ENCODE measurements at places on chromosomes 1 and 21. TPM values are rescaled to one million over a fixed set of nuclear protein-coding genes. Genes with fewer than 3 reads are reported as not detected.

GRCh38 chr1:152052606-152053005 is 15.8 kb upstream of the S100A11 start:
- no peak overlapping the region for H3K4me3 ChIP-seq
- no peaks in the 10 kb centered on the region for H3K36me3 ChIP-seq
- peaks cover 42% of the 10 kb centered on the region for H3K27me3 ChIP-seq
- no peak overlapping the region for H3K27ac ChIP-seq
- peaks cover 39% of the 10 kb centered on the region for H3K4me1 ChIP-seq

GRCh38 chr1:197783510-197783948 is 8.2 kb upstream of the DENND1B start:
- no peaks in the 10 kb centered on the region for H3K27me3 ChIP-seq
- H3K4me1 ChIP-seq = peaks cover 53% of the 10 kb centered on the region
- no peaks in the 10 kb centered on the region for H3K36me3 ChIP-seq
- DNase-seq = peak; percentile 93
- no peak overlapping the region for H3K4me3 ChIP-seq
- peak overlapping the region; percentile 98 for H3K27ac ChIP-seq

DNA sequence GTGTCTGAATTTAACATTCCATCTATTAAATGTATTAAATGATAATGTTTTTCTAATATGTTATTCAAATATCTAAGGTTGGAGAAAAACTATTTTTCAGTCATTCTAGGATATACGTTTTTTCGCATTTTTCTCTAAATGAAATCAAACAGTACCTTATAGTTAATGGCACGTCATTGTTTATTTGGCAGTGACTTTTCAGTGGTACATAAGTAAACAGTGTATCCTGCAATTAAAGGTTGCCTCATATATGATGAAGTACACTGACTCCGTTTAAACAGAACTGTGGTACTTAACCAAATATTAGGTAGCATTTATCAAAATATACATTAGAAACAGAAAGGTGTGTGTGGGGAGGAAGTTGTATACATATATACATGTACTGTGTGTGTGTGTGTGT is 79.2 kb downstream of the EPS15 start:
- no peak overlapping the region for H3K27ac ChIP-seq
- H3K27me3 ChIP-seq = no peaks in the 10 kb centered on the region
- no peaks in the 10 kb centered on the region for H3K4me1 ChIP-seq
- H3K36me3 ChIP-seq = peaks cover 15% of the 10 kb centered on the region
- H3K4me3 ChIP-seq = no peak overlapping the region

- DNase-seq = no peak
- H3K27ac ChIP-seq = no peak overlapping the region
- no peaks in the 10 kb centered on the region for H3K36me3 ChIP-seq
- H3K4me3 ChIP-seq = no peak overlapping the region
Measured at GRCh38 chr1:15005116-15005515, 148.4 kb upstream of the TMEM51 start.

DNA sequence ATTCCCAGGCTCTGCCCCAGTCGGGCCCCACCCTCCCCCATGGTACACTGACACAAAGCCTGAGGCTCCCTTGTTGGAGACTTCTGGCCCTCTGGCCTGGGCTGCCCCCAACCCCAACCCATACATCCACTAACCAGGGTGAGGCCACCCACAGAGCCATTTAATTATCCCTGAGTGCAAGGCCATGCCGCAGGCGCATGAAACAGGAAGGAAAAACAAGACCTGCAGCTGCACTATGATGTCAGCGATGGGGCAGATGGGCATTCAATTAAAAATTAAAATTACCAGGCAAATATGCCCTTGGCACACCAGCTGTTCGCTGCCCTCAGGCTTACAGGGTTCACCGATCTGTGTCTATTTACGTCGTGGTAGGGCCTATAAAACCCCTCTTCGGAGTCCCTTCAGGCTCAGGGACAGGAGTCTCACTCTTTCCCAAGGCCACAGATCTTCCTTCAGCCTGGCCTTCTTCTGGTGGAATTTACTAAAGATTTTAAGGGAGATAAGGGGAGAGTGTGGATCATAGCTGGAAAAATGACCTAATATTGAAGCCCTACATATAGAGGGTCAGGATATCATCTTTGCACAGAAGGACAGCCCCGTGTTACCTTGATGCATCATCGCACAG is 29.6 kb upstream of the RGS16 start:
- H3K27ac ChIP-seq = no peak overlapping the region
- H3K4me1 ChIP-seq = no peaks in the 10 kb centered on the region
- no peaks in the 10 kb centered on the region for H3K36me3 ChIP-seq
- no peak for DNase-seq
- no peaks in the 10 kb centered on the region for H3K27me3 ChIP-seq

GRCh38 chr1:53198241-53198651 is 1.6 kb downstream of the CPT2 start:
- no peaks in the 10 kb centered on the region for H3K27me3 ChIP-seq
- H3K4me1 ChIP-seq = peaks cover 23% of the 10 kb centered on the region
- no peak for DNase-seq
- peaks cover 2% of the 10 kb centered on the region for H3K36me3 ChIP-seq
- no peak overlapping the region for H3K27ac ChIP-seq

GRCh38 chr1:196440711-196441110 is 167.5 kb downstream of the KCNT2 start:
- H3K27ac ChIP-seq = no peak overlapping the region
- no peaks in the 10 kb centered on the region for H3K36me3 ChIP-seq
- DNase-seq = no peak
- H3K4me1 ChIP-seq = no peaks in the 10 kb centered on the region
- no peaks in the 10 kb centered on the region for H3K27me3 ChIP-seq

DNA sequence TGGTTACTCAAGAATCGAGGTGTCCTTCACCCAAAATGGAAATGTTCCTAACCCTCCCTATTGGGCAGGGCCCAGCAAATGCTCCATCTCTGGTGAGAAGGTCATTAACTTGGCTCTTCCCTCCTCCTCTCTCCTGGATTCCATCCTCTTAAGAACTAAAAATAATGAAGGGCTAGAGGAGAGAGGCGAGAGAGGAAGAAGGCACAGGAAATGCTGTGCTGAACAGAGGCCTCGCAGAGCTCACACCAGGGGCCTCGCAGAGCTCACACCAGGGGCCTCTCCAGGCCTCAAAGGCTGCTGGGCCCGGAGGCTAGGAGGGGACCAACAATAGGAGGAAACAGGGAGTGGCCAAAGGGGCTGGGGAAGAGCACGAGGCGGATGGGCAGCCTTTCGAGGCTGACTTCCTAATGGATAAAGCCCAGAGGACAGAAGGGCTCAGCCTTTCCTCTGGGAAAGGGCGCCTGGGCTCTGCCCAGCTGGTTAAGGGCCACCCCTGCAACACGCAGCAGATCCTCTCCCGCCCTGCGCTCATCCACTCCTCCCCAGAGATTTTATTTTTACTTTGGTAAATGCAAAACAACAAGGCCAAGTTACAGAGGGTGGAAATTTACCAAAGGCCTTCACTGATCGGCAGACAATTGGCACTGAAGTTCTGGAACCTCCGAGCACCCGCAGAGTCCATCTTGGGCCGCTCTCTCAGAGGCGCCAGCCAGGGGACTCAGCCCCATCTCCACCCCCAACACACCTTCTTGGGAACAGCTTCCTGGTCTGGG is 78.5 kb downstream of the ITPKB start:
- no peaks in the 10 kb centered on the region for H3K27me3 ChIP-seq
- H3K27ac ChIP-seq = no peak overlapping the region
- H3K4me3 ChIP-seq = no peak overlapping the region
- peaks cover 47% of the 10 kb centered on the region for H3K4me1 ChIP-seq
- DNase-seq = no peak

DNA sequence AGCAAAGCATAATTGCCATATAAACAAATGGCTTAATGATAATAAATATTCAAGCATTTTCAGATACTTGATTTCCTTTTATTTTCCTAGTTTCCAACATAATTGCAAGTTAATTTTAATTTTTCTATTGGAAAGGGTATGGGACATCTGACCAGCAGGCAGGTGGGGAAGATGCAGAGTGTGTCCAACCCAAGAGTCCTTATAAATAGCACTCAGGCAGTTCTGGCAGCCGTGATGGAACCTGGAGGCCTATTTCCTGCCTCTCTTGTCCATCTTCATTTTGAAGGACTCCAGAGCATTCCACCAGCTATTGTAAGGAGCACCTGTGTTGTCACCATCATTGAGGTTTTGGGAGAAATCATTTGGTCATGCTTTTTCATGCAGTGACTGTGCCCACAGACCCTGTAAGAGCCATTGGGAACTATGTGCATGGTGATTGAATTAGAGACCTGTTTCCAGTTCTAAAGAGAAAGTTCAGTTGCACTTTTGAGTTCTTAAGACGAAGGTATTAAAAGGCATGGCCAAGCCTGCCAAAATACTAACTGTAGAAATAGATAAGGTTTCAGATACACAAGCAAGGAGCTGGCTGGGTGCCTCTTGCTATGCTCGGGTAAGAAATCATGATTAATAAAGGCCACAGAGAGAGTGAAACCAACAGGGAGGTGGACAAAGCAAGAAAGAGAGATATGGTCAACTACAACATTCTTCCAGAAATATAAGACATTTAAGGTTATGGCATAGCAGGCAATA is 92.3 kb downstream of the SPATA46 start:
- no peak for DNase-seq
- no peaks in the 10 kb centered on the region for H3K27me3 ChIP-seq
- 0 out of 2 replicates have a peak overlapping the region, but pooled peaks have one; percentile 3 for H3K27ac ChIP-seq
- H3K4me3 ChIP-seq = peak overlapping the region; percentile 20
- H3K4me1 ChIP-seq = peaks cover 20% of the 10 kb centered on the region

- no peak overlapping the region for H3K4me3 ChIP-seq
- DNase-seq = no peak
- no peaks in the 10 kb centered on the region for H3K36me3 ChIP-seq
- H3K27me3 ChIP-seq = no peaks in the 10 kb centered on the region
- no peak overlapping the region for H3K27ac ChIP-seq
- H3K4me1 ChIP-seq = no peaks in the 10 kb centered on the region
Measured at GRCh38 chr1:50841791-50842387, 118.2 kb downstream of the FAF1 start.

- peaks cover 8% of the 10 kb centered on the region for H3K4me1 ChIP-seq
- H3K4me3 ChIP-seq = no peak overlapping the region
- H3K27me3 ChIP-seq = no peaks in the 10 kb centered on the region
- H3K27ac ChIP-seq = no peak overlapping the region
- H3K36me3 ChIP-seq = no peaks in the 10 kb centered on the region
Measured at GRCh38 chr1:85596947-85597346, 16.4 kb downstream of the CCN1 start.

GRCh38 chr1:211495584-211495983 is 3.6 kb upstream of the RD3 start:
- peaks cover 6% of the 10 kb centered on the region for H3K4me1 ChIP-seq
- no peaks in the 10 kb centered on the region for H3K27me3 ChIP-seq
- H3K4me3 ChIP-seq = no peak overlapping the region
- H3K27ac ChIP-seq = no peak overlapping the region

DNA sequence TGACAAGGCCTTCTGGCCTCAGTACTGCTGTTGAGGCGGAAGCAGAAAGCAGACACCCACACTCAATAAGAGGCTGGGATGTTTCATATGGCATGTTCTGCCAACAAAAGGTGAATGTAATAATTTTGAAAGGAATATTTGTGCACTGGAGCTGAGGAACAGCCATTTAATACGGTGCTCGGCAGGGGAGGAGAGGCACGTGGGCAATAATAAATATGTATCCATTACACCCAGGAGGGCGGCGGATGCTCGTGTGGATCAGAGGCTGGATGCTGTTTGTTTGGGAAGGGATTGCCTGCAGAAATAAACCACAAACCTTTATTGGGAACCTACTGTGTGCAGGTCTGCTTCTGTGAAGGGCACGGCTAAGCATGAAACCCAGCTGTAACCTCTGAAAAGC is 92.0 kb downstream of the VWA5B1 start:
- H3K36me3 ChIP-seq = no peaks in the 10 kb centered on the region
- no peak for DNase-seq
- H3K4me3 ChIP-seq = no peak overlapping the region

- peaks cover 13% of the 10 kb centered on the region for H3K4me1 ChIP-seq
- peaks cover 4% of the 10 kb centered on the region for H3K36me3 ChIP-seq
- H3K27ac ChIP-seq = no peak overlapping the region
- no peak for DNase-seq
- peaks cover 27% of the 10 kb centered on the region for H3K27me3 ChIP-seq
- peak overlapping the region; percentile 66 for H3K4me3 ChIP-seq
Measured at GRCh38 chr1:155858800-155859233, 550 bp upstream of the SYT11 start.

DNA sequence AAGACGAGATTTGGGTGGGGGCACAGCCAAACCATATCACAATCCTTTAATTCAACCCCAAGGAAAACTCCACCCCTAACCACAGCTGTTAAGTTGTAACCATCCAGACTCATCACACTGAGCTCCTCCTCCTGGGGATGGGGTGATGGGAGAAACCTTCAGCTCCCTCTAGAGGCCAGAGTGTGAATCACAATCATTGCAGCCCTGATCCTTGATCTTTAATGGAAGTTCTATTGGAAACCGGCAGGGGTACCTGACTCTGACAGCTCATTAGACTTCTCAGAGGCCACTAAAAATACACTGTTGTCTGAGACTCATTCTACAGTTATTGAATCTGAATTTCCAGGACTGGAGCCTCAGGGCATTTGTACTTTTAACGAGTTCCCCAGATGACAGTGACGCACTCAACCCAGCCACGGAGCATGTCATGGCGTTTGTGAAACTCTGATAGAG is 127.2 kb downstream of the IGSF21 start:
- no peak overlapping the region for H3K27ac ChIP-seq
- peak; percentile 64 for DNase-seq
- no peaks in the 10 kb centered on the region for H3K4me1 ChIP-seq
- H3K27me3 ChIP-seq = no peaks in the 10 kb centered on the region
- H3K4me3 ChIP-seq = no peak overlapping the region

DNA sequence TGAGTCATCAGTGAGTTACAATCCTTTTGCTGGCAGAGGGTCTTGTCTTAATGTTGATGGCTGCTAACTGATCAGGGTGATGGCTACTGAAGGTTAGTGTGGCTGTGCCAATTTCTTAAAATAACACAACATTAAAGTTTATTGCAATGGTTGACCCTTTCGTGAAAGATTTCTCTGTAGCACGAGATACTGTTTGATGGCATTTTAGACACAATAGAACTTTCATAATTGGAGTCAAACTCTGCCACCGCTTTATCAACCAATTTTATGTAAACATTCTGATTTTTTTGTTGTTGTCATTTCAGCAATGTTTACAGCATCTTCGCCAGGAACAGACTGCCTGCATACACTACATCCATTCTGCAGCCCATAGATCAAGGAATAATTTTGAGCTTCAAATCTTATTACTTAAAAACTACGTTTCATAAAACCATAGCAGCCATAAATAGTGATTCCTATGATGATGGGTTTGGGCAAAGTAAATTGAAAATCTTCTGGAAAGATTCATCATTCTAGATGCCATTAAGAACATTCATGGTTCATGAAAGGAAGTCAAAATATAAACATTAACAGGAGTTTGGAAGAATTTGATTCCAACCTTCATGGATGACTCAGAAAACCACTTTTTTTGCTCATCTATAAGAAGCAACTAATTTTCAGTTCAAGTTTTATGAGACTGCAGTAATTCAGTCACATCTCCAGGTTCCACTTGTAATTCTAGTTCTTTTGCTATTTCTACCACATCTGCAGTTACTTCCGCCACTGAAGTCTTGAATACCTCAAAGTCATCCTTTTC is 85.9 kb downstream of the TYW3 start:
- no peaks in the 10 kb centered on the region for H3K36me3 ChIP-seq
- H3K27me3 ChIP-seq = peaks cover 16% of the 10 kb centered on the region
- H3K4me3 ChIP-seq = no peak overlapping the region
- H3K4me1 ChIP-seq = no peaks in the 10 kb centered on the region

OR2L13 gene
- total RNA-seq = not detected

AXDND1 gene
- not detected for total RNA-seq

EYA3 gene
- 17.3 TPM for total RNA-seq

EXTL1 gene
- not detected for total RNA-seq

All from PC-3 (cell line).